Amygdala (tissue), 56 donors: ENCODE measurements at places on chromosomes 6 and 20.

GRCh38 chr6:134177236-134177635 is 124.8 kb upstream of the SLC2A12 start:
- DNase-seq, result no peak

- DNase-seq, result no peak
Measured at GRCh38 chr6:70849348-70850069, 107.4 kb downstream of the B3GAT2 start.

DNA sequence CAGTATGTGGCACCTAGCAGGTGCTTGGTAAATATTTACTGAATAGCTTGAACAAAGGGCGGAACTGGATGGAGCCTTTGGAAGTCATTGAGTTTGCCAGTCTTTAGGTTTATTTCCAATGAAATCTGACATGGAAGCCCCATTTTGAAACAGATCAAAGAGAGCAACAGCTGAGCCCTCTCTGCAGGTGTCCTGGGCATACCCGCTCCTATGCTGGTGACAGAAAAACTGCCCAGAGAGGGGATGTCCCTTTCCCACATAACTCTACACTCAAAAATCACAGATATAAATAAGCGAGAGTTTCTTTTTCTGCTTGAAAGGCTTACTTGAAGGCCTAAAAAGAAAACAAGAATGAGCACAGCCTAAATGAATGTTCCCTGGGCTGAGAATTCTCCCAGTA is 53.0 kb upstream of the RALY start:
- DNase-seq, result no peak

DNA sequence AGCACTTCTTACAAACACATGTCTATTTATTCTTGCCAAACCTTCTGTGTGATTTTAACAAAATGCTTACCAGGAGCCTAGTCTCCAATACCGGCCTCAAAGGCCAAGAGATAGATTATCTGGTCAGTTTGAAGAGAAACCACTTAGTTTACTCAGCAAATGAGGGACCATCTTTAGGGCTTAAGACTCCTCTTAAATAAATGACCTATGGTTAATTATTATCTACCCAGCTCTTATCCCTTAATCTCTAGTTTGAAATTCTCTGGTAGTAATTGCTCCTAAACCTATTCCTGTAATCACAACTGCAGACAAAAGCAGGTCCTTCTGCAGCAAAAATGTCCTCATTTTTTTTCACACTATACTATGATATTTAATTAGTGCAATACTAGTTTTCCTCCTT is 301.8 kb downstream of the KIF16B start:
- no peak for DNase-seq

DNA sequence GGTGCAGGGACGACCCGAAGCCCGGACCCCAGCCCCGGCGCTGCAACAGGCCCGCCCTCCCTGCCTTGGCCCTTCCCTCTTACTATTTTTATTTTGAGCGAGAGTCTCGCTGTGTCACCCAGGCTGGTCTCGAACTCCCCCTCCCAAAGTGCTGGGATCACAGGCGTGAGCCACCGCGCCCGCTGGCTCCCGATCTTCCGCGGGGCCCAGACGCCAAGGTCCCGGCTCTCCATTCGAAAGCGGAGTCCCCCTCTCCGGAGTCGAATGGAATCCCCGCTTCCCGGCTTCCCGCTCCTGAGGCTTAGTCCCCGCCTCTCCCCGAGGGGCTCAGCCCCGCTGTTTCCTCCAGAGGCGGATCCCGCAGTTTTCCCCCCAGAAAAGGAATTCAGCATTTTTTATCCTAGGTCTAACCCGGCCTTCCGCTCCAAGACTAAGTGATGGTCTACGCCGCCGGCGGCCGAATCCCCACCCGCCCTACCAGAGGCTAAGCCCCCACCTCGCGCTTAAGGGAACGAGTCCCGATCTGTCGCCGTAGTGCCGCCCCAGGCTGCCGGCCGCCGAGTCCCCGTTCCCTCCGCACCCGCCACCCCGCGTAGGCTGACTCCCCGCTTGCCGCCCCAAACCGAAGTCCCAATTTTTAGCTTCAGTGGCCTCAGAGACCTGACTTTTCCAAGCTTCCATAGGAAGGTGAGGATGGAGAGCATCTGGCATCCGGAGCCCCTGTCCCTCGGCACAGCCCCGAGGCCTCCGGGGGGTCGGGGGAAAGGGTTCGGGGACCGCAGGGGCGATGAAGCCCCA is 11.5 kb upstream of the TMC2 start:
- DNase-seq, result no peak

GRCh38 chr6:53144802-53145201 is 3.8 kb downstream of the GCM1 start:
- DNase-seq, result no peak

DNA sequence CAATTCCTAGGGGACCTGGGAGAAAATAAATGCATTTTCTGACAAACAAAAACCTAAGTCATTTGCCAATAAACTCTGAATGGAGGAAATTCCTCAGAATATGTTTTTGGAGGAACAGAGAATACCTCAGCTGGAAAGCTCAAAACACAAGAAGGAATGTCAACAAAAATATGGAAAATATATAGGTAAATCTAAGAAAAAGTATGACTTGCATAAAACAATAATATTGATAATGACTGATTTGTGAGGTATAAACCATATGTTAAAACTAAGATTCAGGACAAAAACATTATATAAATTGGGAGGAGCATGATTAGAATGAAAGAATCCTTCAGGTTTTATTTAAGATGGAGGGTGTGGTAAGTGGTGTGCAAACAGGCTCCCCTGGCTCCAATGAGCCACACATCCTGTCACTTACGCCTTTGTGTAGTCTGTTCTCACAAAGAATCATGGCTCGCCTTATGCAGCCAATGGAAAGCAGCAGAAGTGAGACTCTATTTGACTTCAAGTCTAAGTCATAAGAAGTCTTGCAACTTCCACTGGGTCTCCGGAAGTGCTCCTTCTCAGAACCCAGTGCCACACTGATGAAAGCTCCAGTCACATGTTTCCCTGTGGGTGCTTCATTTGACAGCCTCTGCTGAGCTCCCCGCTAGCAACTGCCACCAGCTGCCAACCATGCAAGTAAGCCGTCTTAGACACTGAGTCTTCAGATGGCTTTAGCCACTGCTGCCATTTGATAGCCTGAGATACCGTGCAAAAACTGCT is 8.1 kb downstream of the CFAP61 start:
- DNase-seq, result no peak

DNA sequence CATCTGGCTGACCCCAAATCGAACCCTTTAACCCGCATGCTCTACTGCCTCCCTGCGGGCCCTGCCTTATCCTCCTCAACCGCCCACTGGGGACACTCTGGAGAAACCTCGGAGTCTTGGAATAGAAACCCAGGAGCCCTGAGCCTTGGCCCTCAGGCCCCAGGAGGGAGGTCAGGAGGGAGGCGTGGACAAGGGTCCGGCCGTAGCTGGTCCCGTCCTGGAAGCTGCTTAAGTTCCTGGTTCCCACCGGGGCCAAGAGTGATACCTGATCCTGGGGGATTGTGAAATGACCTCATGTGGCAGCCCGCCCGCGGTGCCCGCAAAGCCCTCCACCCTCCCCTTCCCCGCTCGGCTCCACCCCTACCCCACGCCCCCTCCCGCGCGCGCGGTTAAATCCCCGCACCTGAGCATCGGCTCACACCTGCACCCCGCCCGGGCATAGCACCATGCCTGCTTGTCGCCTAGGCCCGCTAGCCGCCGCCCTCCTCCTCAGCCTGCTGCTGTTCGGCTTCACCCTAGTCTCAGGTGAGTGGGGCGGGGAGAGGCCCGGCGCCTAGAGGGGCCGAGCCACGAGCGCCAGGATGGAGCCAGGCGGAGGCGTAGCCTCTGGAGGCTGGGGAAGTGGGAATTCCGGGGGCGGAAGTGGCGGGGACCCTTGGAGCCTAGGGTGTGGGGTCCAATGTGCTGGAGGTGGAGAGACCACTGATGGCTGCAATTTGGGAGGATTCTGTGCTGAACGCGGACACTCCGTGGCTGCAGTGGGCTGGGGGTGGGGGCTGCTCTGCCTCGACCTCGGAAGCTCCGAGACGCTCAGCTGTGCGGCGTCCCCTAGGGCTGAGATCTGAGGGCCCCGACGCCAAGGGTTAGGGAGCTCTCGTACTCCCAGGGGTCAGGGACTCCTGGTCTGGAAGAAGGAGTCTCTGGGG is at the start of gene WFDC2:
Gene WFDC2 (plus strand): TSS at position 418 of the 926 bp plus-strand sequence. CDS start 29 bp downstream, at position 447.
- no peak for DNase-seq

DNA sequence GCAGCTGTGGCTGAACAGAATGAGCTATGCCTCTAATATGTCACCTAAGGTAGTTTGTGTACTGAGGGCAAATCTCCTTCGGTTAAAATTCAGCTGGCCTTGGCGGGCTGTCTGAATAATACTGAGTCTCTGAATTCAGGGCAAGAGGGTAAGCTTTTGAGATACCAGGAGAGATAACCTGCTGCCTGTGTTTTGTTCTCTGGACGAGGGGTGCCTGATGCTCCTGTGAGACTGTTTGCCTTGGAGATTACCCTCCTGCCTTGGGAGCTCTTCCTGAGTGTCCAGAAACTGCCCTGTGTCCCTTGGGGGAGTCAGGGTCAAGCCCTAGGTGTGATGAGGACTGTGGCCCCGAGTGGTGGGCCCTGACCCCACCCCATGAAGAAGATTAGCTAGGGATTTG is 282.9 kb downstream of the KIF16B start:
- no peak for DNase-seq

GRCh38 chr6:169700296-169700695 is 1.5 kb downstream of the WDR27 start:
- DNase-seq, result no peak

- DNase-seq, result no peak
Measured at GRCh38 chr6:119273272-119274196, 76.0 kb downstream of the MAN1A1 start.

GRCh38 chr20:2849529-2849928 is 9.0 kb downstream of the VPS16 start:
- DNase-seq, result no peak

- DNase-seq, result peak; percentile 30
Measured at GRCh38 chr6:138001750-138002349, 105.4 kb downstream of the PERP start.

DNA sequence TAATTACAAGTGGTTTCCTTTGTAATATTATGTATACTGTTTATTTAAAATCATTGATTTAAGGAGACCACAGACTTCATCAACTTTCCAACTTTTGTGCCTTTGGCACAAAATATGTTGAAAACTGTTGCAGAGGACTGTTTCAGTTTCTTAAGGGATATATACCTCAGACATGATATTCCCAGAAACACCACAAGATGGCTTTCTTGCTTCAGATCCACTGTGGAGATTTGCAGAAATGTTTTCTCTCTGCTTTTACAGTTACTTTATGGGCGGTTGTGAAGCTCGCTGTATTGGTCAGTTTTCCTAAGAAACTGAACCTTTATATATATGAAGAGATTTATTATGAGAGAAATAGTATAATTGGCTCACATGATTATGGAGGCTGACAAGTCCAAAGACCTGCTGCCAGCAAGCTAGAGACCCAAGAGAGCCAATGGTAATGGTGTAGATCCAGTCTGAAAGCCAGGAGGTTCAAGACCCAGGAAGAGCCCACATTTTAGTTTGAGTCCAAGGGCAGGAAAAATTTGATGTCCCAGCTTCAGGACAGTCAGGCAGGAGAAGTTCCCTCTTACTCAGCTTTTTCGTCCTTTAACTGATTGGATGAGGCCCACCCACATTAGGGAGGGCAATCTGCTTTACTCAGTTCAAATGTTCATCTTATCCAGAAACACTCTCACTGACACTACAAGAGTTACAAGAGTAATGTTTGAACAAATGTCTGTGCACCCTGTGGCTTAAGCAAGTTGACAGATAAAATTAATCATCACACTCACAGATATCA is 12.8 kb downstream of the ME1 start:
- DNase-seq, result no peak

DNA sequence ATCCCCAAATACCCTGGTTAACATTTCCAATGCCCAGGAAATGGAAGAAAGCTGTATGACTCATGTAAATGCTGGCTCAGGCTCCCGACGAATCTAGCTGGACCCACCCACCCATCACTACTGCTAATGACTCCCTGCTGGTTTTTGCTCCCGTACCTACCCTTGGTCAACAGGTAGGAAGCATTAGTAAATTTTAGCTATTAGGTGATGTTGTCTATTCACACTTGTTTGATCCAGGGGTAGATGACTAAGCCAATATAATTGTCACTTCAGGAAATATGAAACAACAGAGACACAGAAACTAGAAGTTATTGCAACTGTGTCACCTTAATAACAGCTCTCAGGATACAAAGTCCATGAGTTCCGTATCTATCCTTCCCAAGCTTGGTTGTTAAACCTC is 94.4 kb upstream of the BEND6 start:
- DNase-seq, result no peak

DNA sequence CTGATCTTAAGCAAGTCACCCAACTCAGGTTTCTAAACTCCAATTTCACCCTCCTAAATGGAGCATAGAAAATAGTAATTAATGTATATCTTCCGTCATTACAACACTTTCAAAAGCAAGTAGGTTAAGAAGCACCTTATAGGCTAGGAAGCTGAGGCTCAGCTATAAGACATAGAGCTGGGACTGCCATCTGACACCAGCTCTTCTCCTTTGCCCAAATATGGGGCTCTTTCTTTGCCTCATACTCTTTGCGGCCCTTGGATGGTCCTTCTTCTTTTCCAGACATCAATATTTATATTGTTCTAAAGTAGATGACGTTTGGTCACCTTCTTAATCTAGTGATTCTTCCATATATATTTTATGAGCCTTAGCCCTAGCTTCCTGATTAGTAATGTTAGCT is 413.2 kb downstream of the LMBRD1 start:
- DNase-seq, result no peak

DNA sequence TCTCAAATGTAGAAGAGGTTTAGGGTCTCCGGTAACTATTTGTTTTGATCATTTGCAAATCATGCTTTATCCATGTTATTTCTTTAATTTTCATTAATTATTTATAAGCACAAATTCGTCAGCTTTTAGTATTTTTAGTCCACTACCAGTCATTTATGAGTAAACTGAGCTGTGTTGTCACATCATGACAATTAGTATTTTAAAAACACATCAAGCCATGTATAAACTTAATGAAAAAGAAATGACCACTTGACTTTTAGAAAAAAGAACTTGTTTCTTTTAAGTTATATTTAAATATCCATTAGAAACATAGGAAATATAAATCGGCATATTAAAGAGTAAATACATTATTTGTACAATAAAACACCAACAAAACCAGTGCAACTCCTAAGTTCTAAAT is 2.8 kb downstream of the NKX2-4 start:
- no peak for DNase-seq

GRCh38 chr6:124557873-124558272 is 404.4 kb upstream of the RNF217 start:
- DNase-seq, result no peak

GRCh38 chr6:7541175-7542064 is at the start of gene DSP:
DSP (plus strand) TSS chr6:7541671; CDS start chr6:7541916, 245 bp downstream.
- DNase-seq, result no peak

DNA sequence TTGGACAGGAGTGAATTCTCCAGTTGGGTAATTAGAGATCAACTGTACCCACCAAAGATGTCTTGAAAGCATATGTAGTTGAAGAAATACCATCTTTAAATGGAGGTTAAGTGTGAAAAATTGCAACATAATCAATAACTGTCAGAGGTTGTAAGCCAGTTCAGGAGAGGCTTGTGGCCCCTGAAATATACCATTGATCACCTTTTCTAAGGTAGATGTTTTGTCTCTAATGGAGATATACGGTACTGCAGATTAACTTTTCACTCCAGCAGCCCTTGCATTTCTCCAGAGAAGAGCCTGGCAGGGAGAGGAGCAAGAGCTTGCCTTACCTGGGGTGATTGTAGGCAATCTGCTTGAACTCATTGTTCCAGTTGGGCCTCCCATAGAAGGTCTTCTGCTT is 48.8 kb downstream of the NOX3 start:
- DNase-seq, result no peak

GRCh38 chr6:23784301-23784919 is 341.6 kb upstream of the NRSN1 start:
- no peak for DNase-seq

- DNase-seq, result no peak
Measured at GRCh38 chr6:169867751-169868191, 116.3 kb downstream of the ERMARD start.
